ENCODE measurements at places on chromosomes 2 and 18.

GRCh38 chr2:89763254-89763580 lies 1071.7 kb downstream of the RPIA start:
- DNase-seq, result no peak

DNA sequence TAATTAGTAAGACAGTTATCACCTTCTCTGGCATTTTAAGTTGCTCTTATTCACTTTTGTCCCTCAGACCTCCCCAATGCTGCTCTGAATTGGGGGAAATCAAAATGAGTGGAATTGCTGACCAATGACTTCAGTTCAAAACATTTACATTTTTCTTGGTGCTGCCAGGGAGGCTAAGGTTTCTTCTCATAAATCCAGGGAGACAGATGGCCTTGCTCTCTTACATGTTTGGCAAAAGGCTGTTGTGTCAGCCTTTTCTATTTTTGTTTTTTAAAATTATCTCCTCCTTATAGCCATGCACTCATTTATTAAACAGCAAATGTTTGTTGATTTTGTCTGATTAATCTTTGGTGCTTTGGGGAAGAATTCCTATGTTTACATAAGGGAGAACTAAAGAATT lies 82.0 kb downstream of the GALNT13 start:
- DNase-seq, result no peak

- no peak for DNase-seq
These were observed 21.6 kb upstream of the AGFG1 start for GRCh38 chr2:227450311-227450841.

- DNase-seq, result no peak
These were observed 98.1 kb downstream of the MYO3B start for GRCh38 chr2:170276056-170276455.

- DNase-seq, result peak; percentile 75
These were observed 31.7 kb upstream of the MEP1B start for GRCh38 chr18:32158108-32158624.

GRCh38 chr2:158993721-158994587 lies 25.5 kb downstream of the TANC1 start:
- DNase-seq, result no peak

DNA sequence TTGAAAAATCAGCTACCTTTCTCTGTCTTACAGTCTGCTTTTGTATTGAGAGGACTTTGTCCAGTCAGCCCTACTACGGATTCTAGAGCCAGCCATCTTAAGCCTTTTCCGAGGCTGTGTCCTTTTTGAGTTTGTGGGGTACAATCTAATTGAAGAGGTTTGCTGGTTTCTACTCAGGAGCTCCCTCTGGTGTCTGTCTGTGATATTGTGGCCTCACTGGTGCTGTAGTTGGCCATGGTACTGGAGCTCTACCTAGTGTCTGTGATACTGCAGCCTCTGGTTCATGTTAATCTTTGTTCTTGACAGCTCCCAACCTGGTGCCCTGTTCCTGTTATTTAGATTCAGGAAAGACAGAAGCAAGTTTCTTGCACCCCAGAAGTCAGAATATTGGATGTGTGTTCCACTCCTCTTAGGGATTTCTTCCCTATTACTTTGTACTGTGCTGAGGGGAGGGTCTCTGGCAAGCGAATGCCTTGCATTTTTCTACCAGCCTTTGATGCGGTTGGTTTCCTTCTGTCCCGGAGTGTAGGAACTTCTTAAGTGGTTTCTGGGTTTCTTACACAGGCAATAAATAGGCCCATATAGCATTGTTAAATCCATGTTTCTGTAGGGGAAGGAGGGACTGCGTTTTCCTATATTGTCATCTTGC lies 78.5 kb downstream of the ACSL3 start:
- peak; percentile 48 for DNase-seq

- DNase-seq, result no peak
These were observed 59.4 kb upstream of the SOS1 start for GRCh38 chr2:39179974-39180960.

GRCh38 chr2:201150454-201151020 lies 32.4 kb upstream of the CASP10 start:
- DNase-seq, result no peak

DNA sequence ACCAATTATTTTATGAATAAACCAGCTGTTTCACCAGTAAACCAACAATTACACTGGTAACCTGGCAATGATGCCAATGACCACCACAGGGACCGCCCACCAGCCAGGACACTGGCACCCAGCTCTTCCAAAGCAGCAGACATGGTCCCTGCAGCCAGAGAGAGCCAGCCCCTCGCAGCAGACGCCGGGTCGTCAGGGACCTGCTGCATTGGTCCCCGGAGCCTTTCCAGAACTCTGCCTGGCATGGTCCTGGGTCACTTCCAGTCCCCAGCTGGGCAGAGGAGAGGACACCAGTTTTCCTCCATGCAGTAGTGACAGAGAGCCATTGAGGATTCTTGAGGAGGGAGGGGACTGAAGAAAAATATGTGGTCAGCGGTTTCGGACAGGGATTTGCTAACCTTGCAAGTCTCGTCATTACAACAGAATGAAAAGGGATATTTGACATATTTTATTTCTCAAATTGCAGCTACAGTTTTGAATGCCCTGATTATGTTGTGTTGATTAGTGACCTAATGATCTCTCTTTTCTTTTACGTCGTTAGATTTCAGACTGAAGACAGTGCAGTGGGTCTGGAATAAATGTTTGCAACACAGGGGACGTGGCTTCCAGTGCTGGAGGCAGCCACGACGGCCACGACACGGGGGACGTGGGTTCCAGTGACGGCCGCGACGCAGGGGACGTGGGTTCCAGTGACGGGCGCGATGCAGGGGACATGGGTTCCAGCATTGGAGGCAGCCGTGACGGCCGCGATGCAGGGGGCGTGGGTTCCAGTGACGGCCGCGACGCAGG lies 154.5 kb downstream of the TPO start:
- no peak for DNase-seq

DNA sequence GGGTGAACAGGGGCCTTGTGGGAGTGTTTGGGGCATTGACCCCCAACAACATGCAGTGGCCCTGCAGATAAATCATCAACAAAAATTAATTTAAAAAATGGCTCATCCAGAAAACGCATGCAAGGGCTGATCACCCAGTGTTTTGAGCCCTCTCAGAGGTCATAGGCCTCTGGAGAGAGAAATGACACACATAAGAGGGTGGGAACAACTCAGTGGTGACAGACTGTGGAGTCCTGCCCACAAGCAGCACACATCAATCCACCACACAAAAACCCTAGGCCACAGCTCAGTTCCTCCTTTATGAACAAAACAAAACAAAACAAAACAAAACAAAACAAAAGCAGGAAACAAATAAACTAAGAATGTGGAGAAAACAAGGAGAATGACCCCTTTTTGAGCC lies 351.7 kb upstream of the SPHKAP start:
- no peak for DNase-seq

DNA sequence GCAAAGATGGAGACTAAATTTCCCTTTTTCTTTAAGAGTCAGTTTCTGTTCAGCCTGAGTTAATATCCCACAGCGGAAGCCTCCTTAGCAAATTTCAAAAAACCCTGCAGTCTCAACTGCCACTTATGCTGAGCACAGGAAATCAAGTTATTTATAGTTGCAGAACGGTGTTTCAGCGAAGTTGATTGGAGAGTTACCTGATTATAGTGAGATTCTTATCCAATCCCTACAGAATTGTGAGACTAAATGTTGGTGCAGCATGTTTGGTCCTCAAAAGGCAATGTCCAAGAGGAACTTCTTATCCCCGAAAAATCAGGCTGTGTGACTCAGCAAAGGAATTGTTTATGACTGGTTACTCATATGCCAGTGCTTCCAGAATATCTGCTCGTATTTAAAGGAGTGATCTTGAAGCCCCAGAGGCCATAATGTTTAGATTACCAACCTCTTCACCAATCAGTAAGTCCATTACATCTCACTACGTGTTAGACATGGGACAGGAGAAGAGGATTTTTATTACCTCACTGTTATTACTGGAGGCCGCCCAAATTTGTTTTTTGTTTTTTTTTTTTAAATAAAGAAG lies 67.9 kb downstream of the LRRFIP1 start:
- peak; percentile 18 for DNase-seq

DNA sequence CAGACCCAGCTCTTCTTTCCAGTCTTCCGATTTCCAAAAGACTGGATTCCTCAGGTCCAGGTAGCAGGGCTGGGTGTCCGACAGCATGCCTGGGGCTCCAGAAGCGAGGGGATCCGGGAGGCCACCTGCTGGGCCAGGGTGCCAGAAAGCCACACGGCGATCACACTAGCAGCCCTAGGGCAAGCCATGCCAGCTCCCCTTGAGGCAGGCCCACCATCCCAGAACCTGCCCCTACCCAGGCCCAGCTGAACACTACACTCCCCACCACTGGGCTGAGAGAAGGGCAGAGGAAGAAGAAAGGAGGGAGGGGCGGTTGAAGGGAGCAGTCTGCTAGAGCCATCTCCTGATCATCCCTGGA lies 163.1 kb downstream of the TNS1 start:
- no peak for DNase-seq

GRCh38 chr2:145652571-145653545 lies 1132.9 kb upstream of the ZEB2 start:
- no peak for DNase-seq

DNA sequence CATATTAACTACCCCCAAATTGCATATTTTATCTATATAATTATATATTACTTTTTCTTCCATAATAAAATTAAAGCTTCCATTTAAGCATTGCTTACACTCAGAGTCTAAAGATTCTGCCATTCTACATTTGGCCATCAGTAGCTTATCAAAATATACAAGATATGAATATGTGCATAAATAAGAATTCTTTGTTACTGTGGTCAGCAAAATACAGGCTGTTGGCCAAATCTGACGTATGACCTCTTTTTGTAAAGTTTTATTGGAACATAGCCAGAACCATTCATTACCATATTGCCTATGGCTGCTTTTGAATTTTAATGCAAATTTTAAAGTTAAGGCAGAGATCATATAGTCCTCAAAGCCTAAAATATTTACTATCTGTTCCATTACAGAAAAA lies 643.9 kb upstream of the VRK2 start:
- DNase-seq, result no peak

- peak; percentile 32 for DNase-seq
These were observed 15.4 kb downstream of the HK2 start for GRCh38 chr2:74849228-74849892.
